Fibroblast of villous mesenchyme (primary cell): ENCODE measurements at places on chromosomes 2 and 18. TPM values are rescaled to one million over a fixed set of nuclear protein-coding genes. Genes with fewer than 3 reads are reported as not detected.

DNA sequence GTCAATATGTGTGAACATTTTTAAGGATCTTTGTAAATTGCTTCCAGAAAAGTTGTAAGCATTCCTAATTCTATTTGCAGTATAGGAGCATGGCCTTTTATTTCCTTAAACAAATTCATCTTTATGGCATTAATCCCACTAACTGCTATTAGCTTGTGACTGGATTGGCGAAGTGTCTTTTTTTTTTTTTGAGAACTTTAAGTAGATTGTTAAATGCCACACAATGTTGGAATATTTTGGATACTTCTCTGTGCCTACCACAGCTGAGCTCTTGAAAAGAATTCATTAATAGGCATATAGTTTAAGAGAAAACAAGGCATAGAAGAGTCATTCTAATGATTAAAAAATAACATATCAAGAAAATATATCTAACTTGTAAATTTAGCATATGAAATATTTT is 129.7 kb downstream of the LAMA3 start:
- DNase-seq: no peak

DNA sequence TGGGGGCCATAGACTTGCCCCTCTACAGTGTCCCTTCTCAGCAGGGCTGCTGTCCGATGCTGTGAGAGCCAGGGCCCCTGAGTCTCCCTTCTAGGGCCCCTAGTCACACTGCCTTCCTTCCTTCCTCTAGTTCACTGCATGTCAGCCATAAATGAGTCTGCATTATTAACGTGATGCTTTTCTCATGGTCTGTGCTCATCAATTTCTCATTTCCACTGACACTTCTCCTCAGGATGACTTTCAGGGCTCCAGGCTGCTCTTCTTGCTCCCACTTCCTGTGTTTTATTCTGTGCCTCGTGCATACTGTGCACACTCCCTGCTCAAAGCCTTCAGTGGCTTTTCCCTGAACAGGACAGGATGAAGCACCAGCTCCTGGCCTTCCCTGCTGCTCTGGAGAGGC is 146.5 kb downstream of the FAM210A start:
- DNase-seq: no peak

Gene DYSF
- total RNA-seq: 3.5 and 4.2 TPM in 2 replicates

- peak; percentile 83 for DNase-seq
Observed at GRCh38 chr18:39647627-39648534, 2082.3 kb upstream of the CELF4 start.

Gene SERPINB2
- 18.0 and 22.9 TPM in 2 replicates for total RNA-seq

- no peak for DNase-seq
Observed at GRCh38 chr2:145034511-145034910, 514.6 kb upstream of the ZEB2 start.

Gene CD207
- total RNA-seq: not detected in 2 replicates

- DNase-seq: no peak
Observed at GRCh38 chr2:201790291-201790690, 9.6 kb upstream of the ALS2 start.

- DNase-seq: no peak
Observed at GRCh38 chr2:240157147-240157470, 16.7 kb upstream of the OTOS start.

Gene CLIP4
- 61.5 and 107 TPM in 2 replicates for total RNA-seq

DNA sequence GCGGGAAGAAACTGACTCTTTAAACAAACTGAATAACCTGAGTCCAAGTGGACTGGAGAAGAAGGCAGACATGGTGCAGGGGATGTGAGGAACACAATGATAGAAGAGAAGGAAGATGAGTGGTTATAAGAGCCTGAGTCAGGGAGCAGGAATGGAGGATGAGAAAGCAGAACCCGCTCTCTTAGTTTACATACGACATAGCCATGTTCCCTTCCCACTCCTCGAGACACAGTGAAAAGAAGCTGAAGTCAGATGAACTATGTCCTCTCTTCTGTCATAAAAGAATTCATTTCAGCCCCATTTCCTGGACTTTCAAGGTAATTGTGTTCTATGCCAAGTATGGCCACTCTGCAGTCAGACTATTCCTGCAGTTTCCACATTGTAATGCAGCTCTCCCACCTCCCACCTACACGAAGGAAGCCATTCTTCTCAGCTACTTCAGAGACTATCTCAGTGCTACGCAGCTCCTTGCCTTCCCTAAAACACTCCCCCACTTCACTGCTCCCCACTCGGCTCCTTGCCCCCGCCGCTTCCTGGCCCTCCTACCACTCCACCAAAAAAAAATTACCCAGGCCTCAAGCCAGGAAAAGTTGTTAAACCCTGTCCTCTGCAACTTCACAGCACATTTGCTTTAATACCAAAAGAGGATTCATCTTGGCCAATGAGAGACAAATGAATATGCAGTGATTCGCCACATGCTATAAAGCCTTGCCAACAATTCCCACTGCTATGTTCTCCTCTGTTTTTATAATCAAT is 323.4 kb upstream of the EPHA4 start:
- no peak for DNase-seq

Gene COL3A1
- 3,024 and 3,294 TPM in 2 replicates for total RNA-seq

Gene FBXO15
- total RNA-seq: 0.32 and 0.43 TPM in 2 replicates

DNA sequence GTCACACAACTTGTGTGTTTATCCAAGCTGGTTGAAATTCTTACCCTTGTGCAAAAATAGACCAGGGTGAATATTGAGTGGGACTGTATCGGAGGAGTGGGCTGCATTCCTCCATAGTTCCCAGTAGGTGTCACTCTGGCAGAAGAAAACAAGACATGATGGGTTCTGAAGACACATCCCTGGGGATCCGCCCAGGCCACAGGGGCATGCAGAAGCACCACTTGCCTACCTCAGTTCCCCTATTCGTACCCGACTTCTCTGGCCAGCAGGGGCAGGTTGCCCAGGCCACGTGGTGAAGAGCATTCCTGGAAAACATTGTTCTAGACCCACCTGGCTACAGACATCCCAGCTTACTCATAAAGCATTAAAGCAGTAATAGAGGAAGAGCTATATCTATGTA is 168.2 kb downstream of the FAM210A start:
- DNase-seq: peak; percentile 44

DNA sequence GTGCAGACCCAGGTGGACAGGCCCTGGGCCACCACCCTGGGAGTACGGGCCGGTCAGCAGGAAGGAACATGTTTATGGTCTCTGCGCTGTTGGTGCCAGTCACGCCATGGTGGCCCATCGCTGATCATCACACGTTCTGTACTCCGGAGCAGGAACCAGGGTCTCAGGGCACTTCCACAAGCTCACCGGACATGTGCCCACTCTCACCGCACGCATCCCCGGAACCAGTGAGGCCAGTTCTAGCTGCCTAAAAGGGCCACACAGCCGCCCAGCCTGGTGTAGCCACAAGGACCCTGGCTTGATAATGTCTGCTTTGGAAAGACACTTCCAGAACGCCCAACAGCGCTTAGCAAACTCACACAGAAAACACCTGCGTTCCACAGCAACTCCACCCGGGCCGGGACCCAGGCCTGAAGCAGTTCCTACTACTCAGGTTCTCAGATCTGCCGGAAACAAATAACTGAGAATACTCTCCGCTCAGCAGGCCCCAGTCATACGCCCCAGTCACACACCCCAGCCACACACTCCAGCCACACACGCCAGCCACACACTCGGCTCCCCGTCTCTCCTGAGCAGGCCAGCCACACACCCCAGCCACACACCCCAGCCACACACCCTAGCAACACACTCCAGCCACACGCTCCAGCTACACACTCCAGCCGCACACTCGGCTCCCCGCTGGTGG is 123.3 kb downstream of the HDAC4 start:
- no peak for DNase-seq

GRCh38 chr2:202009581-202009980 is 24.1 kb upstream of the FZD7 start:
- no peak for DNase-seq

GRCh38 chr2:227097495-227098161 is 66.4 kb downstream of the COL4A4 start:
- DNase-seq: no peak

Gene IL1RN
- total RNA-seq: not detected in 2 replicates

DNA sequence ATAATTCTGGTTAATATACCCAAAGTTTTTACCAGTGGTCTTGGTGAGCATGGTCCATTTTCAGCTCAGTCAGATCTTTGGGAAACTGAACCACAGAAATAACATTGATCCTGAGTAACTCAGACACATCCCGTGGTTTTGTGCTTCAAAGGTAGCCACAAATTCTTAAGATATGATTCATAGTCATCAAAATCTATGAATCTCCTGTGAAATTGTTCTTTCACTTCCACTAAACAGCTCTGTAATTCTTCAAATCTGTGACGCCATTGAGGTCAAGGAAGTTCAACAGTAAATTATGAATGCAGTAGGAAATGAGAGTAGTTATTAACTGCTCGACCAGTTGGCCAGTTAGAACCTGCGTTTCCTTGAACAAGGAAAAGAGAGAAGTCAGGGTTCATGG is 147.3 kb downstream of the IRS1 start:
- peak; percentile 97 for DNase-seq

Gene MYCN
- under 0.01 and 0.32 TPM in 2 replicates for total RNA-seq

- peak; percentile 89 for DNase-seq
Observed at GRCh38 chr2:172465417-172466334, 38.3 kb downstream of the ITGA6 start.

- DNase-seq: peak; percentile 86
Observed at GRCh38 chr18:9914584-9915290, 921 bp downstream of the VAPA start.

Gene B4GALT6
- 2.9 and 8.6 TPM in 2 replicates for total RNA-seq

- DNase-seq: no peak
Observed at GRCh38 chr18:24111936-24112335, 26.9 kb upstream of the CABYR start.

Gene FAHD2B
- total RNA-seq: 3.0 and 4.5 TPM in 2 replicates

DNA sequence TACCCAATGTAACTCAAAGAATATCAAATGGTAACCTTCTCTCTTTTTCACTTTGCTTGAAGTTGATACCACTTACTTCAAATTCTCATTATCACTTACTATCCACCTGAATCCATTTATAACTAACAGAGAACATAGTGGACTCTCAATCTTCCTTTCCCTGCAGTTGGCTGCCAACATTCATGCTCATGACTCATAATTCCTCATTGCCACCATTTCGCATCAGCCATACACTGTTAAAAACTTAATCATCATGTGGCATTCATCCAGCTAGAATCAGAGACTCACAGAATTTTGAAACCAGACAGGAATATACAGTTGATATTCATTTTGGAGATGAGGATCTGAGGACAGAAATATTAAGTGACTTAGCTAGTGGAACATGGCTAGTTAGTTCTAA is 56.8 kb downstream of the SLC4A10 start:
- DNase-seq: no peak

Gene KCNG2
- total RNA-seq: under 0.01 and 0.64 TPM in 2 replicates

- DNase-seq: peak; percentile 38
Observed at GRCh38 chr18:45851161-45851925, 25.9 kb downstream of the SIGLEC15 start.

DNA sequence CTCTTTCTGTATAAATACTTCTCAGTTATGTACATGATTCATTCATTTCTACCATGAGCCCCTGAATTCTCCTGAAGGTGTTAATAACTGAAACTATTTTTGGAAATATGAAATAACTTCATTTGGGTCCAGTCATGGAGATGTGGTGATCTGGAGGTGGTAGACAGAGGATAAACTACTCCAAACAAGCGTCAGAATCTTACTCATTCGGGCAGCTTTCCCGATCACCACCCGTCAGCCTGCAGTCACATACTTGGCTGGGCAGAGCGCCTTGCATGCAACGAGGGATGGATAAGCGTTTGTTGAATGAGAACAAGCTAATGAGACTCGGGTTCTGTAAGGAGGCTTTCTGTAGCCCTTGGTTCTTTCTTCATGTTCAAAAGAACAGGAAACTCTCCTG is 222.7 kb downstream of the CD226 start:
- DNase-seq: no peak

DNA sequence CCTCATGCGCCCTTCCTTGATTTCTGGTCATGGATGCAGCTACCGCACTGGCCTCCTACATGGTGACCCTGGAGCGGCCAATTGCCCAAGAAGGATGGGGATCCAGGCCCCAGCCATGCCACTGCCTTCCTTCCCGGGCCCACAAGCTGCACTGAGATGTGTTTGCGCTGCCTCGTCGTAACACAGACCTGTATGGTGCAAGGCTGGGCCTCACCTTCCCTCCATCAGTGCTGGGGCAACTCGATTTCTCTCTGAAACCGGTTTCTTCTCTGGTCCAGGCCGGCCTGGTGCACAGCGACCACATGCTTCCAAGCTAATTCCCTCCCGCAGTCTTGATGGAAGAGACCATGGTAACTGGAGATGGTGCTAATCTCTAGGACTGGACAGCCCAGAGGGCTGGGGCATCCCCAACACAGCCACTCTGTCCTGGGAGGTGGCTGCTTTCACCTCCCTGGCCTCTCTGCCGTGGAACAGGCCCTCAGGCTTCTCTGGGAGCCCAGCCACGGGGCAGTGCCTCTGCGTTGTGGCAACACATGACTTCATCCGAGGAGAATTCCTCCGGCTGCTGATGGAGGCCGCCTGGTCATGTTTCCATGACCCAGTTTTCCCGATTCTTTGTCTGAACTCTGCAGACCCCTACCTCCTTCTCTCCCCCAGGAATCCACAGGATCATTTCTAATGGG is 184.2 kb downstream of the GLI2 start:
- DNase-seq: peak; percentile 82

DNA sequence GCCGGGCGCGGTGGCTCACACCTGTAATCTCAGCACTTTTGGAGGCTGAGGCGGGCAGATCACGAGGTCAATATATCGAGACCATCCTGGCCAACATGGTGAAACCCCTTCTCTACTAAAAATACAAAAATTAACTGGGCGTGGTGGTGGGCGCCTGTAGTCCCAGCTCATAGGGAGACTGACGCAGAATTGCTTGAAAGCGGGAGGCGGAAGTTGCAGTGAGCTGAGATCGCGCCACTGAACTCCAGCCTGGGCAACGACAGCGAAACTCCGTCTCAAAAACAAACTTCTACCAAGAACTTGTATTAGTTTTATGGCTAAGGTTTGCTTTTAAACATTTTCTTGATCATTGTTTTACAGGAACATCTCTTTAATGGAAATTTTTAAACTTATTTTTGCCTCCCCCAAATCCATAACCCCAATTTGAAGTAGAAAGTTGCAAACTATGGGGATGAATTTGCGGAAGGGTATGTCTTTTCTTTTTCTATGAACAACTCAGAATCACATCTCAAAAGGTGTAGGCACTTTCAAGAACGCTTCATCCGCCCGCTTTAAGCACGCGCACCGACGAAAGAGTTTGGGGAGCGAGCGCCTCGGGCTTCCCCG is 46.8 kb upstream of the PTMA start:
- DNase-seq: no peak
